ENCODE measurements at places on chromosomes 3 and 15. TPM values are rescaled to one million over a fixed set of nuclear protein-coding genes. Genes with fewer than 3 reads are reported as not detected.

AGBL1 gene
- total RNA-seq, result not detected

MYH15 gene
- not detected for total RNA-seq

SEMA6D gene
- total RNA-seq, result 0.87 TPM

GOLGA6D gene
- not detected for total RNA-seq

CAND2 gene
- total RNA-seq, result 0.89 TPM

SLC12A1 gene
- not detected for total RNA-seq

GRCh38 chr3:57652203-57652602 is 40.7 kb downstream of the DENND6A start:
- no peak for DNase-seq

GRCh38 chr15:62301993-62302675 is 137.0 kb upstream of the C2CD4B start:
- peak; percentile 63 for DNase-seq

DNA sequence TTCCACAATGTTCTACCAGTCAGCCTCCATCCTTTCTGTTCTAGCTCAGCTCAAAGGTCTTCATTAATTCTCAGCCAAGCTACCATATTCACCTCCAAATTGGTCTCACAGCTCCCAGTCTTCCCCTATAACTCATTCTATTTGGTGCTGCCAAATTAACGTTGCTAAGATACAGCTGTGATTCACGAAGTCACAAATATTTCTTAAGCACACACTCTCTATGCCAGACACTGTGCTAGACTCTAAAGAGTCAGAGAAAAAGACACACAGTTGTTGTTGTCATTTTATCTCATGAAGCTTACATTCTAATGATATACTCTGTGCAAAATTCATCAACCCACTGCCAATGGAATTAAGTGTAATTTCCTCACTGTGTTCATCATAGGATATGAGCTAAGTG is 102.8 kb downstream of the FRMD5 start:
- DNase-seq, result no peak

- no peak for DNase-seq
These were observed 1261.7 kb downstream of the ROBO1 start for GRCh38 chr3:78506061-78506460.

DNA sequence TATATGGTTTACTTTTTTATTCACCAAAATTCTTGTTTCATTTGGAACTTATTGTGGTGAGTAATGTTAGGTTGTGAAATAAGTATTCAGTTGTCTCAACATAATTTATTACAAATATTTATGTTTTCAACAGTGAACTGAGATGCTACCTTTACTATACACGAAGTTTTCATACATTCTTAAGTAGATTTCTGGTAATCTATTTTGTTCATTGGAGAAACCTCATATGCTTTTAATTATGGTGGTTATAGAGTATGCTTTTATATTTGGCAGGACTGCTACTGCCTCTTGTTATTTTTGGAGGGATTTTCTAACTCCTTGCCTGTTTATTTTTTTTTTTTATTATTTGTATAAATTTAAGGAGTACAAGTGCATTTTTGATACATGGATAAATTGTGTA is 253.1 kb downstream of the NLGN1 start:
- DNase-seq, result no peak

DNA sequence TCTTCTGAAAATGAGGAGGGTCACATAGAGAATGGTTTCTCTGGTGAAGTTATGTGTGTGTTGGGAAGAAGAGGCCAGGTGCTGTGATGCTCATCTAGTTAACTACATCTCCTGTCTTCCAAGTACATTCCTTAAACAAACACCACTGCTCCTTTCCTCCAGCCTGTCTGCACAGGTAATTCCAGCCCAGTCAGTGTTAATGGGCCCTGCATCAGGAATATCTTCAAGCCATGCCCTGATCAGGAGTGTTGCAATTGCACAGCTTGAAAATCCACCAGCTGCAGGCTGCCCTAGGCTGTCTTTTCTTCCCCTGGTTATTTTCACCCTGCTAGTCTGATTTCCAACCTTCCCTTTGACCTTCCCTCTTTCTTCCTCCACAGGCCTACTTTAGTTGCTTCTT is 41.9 kb upstream of the LMOD3 start:
- DNase-seq, result no peak

GRCh38 chr3:171049861-171050444 is 23.4 kb upstream of the SLC2A2 start:
- DNase-seq, result peak; percentile 69

DNA sequence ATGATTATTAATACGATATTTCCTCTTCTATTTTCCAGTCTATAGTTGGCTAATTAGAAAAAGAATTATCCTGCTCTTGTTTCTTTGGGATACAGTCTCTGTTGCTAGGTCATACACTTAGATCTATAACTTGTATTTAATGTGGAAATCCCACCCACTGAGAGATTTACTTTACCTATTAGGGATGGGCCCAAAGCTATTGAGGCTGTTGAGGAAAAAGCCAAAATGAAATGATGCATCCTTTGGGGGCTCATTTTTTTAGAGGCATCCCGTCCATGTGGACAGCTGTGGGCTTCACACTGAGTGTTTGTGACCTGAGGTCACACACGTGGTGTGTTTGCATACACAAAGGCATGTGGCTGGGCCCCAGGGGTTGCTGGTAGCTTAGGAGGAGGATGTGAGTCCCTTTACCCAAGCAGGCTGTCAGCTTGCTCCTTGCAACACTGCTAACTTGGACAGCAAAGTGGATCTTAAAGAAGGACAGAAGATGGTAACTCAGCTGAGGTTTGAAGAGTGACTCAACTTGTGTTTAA is 477.4 kb downstream of the AGBL1 start:
- DNase-seq, result no peak

- DNase-seq, result no peak
These were observed 8.4 kb downstream of the TMOD3 start for GRCh38 chr15:51837792-51838251.

GRCh38 chr3:117145677-117146076 is 436.1 kb downstream of the TUSC7 start:
- no peak for DNase-seq

GRCh38 chr3:39469945-39470344 is 2.5 kb downstream of the MOBP start:
- DNase-seq, result no peak

- DNase-seq, result peak; percentile 64
These were observed 556 bp downstream of the CRYBG3 start for GRCh38 chr3:97822359-97822775.

DNA sequence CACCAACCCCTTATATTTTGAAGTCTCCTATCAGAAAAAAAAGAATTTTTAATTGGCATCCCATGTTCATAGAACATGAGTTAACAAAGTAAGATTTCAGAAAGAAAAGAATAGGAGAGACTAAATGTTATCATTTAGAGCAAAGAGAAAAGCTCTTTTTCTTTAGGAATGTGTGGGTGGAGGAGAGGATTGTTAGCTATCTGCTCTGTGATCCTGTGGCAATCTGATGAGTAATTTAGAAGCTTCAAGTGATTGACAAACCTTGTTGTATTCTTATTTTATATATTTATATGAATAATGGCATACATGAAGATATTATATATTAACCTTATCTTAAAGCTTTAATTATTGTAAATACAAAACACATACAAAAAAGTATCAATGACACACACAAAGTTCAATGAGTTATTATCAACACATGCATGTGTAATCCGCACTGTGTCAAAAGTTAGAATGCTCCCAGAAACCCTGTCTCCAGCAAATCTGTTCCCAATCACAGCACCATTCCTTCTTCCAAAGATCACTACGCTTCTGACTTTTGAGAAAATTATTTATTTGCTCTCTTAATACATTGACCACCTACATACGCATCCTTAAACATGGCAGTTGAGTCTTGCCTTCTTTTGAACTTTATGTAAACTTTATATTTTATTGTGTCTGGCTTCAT is 907.4 kb downstream of the MCTP2 start:
- no peak for DNase-seq

GRCh38 chr3:46102059-46102779 is 74.9 kb upstream of the XCR1 start:
- no peak for DNase-seq

DNA sequence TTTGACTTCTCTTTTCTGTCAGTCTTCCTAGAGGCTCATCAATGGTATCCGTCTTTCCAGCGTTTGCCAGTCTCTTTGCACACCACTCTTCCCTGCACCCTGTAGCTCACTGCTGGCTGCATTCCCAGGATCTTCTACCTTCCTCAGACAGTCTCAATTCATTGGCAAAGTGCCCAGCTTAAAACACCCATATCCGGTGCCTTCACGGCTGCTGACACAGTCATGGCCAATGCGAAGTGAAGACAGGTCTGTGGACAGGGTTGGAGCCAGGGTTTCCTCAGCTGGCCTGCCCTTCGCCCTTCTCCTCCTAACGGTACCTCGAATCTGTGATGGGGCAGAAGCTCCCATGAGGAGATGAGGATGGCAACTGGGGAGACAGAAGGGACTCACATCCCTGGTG is 36.1 kb downstream of the PTH1R start:
- peak; percentile 56 for DNase-seq

DNA sequence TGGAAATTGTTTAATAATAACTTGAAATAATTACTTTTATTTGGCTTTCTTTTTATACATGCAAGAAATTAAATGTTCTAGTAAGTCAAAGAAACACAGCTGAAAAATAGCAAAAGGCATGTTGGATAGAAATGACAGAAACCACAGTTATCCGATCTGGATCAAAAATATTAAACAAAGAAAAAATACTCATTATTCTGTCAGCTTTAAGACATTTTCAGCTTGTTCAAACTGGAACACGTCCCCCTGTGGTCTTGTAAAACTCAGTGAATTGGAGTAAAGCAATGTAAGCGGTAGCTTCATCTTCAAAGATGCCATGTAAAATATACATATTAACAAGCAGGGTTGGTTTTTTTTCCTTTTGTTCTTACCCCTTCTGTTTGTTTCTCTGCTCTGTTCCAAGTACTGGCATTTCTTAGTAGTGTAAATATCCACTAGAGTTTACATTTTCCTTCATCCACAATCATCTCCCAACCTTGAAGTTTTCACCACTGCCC is 223.4 kb downstream of the IGSF11 start:
- no peak for DNase-seq

DNA sequence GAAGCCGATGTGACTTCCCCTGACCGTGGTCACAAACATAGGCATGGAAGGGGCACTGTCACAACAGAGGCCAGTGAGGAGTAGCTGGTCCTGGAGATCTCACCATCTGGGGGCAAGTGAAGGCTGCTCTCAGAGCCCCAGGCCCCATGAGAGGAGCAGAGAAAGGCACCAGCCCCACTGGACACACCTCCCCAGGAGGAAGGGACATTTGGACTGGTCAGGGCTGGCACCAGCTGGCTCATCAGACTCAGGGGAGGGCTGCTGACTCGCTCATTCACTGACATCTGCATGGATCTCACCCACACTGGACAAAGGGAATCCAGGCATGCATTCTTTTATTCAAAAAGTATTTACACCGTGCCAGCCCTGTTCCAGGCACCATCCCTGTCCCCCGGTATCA is 26.8 kb downstream of the ESYT3 start:
- DNase-seq, result no peak

DNA sequence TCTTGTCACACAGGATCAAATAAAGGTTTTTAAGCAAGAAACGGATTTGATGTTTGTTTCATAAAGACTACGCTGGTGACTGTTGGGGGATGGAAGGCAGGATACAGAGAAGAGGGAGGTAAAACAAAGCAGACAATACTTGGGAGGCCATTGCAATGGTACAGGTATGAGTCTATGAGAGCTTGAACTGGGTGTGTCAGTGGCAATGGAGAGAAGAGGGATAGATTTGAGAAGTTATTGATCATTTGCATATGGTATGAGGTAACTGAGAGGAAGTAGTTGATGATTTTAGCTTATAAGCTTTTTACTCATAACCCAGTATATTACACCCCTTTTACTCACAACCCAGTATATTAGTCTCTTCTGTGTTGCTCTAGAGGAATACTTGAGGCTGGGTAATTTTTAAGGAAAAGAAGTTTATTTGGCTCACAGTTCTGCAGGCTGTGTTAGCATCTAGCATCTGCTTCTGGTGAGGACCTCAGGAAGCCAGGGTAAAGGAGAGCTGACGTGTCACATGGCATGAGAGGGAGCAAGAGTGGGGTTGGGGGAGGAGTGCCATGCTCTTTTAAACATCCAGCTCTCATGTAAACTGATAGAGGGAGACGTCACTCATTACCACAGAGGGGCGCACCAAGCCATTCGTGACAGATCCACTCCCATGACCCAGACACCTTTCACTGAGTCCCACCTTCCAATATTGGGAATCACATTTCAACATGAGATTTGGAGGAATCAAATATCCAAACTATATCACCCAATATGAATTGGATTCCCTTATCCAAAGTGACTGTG is 153.9 kb downstream of the VPS8 start:
- no peak for DNase-seq

DNA sequence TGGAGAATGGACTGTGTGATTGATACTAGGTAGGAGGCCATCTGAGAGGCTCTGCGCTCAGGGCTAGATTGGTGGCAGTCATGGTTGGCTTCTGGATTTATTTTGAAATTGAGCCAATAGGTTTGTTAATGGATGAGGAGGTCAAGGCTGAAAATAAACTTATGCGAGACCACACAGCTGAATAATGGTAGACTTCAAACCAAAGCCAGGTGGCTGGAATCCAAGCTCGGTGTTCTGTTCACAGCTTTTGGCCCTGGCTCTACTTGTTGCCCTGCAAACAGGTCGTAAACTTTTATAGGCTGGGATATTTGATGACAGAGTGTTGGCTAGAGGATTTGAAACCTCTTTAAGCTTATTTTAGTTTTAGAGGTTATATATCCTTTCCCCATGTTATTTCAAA is 160.4 kb downstream of the CHL1 start:
- no peak for DNase-seq

- DNase-seq, result no peak
These were observed 392.4 kb upstream of the ALCAM start for GRCh38 chr3:104974316-104974715.

DNA sequence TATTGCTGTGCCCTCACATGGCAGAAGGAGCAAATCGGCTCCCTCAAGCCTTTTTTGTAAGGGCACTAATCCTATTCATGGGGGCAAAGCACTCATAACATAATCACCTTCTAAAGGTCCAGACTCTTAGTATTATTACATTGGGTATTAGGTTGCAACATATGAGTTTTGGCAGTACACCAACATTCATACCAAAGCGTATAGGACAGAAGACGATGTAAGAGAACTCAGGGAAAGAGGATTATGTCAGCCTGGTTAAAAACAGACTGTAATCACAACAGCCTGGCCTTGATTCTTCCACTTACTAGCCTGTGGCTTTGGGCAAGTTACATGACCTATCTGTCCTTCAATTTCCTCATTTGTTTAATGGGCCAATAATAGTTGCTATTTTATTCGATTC is 828.5 kb upstream of the NECTIN3 start:
- DNase-seq, result no peak

DNA sequence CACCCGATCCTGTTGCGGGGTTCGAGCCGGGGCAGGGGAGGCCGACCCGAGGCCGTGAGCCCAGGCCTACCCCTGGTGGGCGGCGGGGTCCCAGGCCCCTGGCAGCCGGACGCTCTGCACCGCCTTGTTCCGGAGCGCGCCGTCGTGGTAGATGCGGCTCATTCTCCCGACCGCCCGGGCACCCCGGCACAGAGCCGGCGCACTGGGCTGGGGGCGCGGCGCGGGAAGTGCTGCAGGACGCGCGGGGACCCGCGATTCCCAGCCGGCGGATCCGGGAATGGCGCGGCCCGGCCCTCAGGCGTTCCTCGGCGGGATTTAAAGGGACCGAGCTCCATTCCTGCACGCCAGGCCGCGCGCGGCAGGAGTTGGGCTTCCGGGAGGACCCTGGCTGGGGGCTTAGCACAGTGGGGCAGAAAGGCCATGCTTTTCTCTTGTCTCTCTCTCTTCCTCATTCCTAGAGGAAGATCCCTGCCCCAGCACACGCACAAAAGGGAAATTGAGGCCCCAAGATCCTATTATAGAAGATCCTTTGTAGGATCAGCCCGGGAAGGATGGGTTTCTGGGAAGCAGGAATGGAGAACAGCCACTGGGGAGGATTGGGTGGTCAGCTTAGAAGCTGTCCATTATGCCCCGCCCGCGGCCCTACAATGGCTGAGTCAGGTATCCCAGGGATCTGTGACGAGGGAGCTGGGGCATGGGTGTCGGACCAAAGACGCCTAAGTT is at the start of gene ARPIN:
ARPIN (minus strand) TSS at position 279 of the 723 bp plus-strand sequence; CDS start at position 162, 117 bp downstream.
- peak; percentile 69 for DNase-seq
